ENCODE measurements at places on chromosomes 5 and 9. TPM values are rescaled to one million over a fixed set of nuclear protein-coding genes. Genes with fewer than 3 reads are reported as not detected.

DNA sequence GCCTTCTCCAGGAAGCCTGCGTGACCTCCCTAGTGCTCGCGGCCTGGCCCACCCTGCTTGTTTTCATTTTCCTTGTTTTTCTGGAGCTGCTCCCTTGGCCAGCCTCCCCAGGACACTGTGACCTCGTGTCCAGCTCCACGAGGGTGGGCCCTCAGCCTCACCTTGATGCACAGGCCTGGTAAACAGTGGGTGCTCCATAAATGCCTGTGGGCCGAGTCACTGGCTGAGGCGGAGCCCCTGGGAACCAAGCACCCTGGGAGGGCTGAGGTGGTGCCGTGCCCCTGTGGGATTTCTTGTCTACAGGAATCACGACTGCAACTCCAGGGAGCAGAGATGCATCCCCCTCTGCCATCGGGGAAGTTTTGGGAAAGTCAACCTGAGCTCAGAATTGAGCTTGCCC lies 17.2 kb downstream of the FAM163B start:
- DNase-seq = no peak

DNA sequence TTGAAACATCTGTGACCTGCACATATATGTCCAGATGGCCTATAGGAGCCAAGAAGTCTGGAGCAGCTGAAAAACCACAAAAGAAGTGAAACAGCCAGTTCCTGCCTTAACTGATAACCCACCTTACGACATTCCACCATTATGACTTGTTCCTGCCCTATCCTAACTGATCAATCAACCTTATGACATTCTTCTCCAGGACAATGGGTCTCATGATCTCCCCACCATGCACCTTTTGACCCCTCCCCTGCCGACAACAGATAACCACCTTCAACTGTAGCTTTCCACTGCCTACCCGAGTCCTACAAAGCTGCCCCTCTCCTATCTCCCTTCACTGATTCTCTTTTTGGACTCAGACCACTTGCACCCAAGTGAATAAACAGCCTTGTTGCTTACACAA lies 233.8 kb downstream of the CCDC171 start:
- no peak for DNase-seq

DNA sequence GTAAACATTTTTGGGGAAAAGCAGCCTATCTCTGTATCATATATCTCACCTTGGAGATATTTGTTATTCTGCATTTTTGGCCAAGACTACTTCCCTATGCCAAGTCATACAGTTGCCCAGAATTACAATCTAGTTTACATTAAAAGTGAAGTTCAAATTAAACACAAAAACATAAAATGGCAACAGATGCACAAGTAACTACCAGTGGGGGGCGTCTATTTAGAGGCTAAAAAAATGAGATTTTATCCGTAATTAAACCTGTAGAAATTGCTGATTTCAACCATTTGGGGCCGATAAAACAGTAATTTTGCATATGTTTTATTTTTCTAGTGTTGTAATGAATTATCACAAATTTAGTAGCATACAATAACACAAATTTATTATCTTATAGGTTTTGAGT lies 787.1 kb upstream of the CHD1 start:
- no peak for DNase-seq

- no peak for DNase-seq
Observed at GRCh38 chr5:58963821-58964220, 380.9 kb downstream of the RAB3C start.

GRCh38 chr9:112520656-112521055 lies 34.0 kb downstream of the KIAA1958 start:
- no peak for DNase-seq

DNA sequence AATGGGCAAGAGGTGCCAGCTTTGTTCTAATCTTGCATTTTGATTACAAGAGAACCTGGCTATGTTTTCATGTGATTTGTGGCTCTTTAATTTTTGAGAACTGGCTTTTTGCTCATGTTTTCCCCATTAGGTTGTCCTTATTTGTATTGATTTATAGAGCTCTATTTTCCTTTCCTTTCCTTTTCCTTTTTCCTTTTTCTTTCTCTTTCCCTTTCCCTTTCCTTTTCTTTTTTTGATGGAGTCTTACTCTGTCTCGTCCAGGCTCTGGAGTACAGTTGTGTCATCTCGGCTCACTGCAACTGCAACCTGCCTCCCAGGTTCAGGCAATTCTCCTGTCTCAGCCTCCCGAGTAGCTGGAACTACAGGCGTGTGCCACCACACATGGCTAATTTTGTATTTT lies 55.5 kb downstream of the GPBP1 start:
- DNase-seq = no peak

DNA sequence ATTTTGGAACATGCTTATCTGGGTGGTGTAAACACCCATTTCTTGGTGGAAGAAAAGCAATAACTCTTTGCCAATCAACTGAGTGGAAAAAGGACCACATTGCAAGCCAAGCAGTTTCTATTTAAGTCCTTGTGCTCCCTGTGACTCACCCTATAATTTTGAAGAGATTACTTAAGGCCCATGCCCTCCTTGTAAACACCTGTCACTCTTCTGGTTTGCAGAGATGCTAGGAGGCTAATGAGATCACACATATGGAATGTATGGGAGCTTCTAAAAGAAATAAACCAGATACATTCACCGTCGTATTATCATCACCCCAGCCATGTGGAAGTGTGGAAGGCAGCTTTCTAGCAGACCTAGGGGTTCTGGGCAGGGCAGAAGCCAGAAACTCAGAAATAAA lies 337.1 kb downstream of the GADD45G start:
- no peak for DNase-seq

DNA sequence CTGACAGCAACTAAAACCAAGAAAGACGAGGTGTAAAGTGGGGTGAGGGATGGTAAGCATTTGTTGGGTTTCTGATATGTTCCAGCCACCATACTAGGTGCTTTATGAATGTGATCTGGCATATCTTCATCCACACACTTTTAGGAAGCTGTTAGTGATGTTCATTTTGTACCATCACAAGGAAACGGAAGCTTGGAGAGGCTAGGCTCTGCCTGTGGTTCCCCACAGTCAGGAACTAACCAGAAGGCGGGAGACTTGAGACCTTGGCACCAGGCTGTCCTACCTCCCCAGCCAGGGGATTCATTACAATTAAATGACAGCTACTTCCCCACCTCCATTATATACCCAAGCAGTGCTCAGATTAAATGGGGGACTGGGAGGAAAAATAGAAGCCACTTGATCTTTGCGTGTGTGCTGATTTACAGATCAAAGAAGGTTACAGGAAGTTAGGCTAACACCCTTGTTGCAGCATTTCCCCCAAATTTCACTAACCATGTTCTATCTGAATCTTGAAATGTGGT lies 43.0 kb downstream of the SFXN1 start:
- DNase-seq = no peak

DNA sequence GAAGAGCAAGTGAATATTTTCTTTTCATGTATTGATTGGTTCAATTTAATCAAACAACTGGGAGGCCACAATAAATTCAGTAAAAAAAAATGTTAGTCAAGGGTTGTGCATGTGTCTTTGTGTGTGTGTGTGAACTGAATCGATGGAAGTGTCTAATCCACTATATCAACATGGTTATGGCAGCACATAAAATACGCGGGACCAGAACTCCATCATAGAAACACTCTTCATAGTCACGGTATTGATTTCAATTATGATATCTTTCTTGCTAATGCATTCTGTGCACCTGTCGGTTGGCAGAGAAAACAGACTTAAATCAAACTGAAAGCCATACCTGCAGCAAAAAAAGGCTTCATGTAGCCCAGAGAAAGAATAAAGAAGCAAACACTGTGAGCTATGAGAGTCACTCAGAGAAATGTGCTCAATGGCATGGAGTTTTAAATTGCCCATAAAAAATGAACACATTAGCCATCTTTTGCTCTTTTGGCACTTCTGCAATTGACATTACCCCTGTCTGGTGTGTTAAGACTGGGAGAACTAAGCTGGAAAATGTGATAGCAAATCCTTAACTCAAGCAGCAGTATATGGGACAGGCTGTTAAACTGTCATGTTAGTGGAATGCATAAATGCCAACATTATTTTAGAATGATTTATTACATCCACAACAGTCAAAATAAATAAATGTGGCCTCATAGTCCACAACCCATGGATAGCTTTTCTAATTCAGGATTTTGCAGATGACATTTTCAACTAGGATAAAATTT lies 642.4 kb upstream of the C9orf72 start:
- DNase-seq = no peak

GRCh38 chr9:130728721-130729120 lies 35.1 kb downstream of the EXOSC2 start:
- no peak for DNase-seq

DNA sequence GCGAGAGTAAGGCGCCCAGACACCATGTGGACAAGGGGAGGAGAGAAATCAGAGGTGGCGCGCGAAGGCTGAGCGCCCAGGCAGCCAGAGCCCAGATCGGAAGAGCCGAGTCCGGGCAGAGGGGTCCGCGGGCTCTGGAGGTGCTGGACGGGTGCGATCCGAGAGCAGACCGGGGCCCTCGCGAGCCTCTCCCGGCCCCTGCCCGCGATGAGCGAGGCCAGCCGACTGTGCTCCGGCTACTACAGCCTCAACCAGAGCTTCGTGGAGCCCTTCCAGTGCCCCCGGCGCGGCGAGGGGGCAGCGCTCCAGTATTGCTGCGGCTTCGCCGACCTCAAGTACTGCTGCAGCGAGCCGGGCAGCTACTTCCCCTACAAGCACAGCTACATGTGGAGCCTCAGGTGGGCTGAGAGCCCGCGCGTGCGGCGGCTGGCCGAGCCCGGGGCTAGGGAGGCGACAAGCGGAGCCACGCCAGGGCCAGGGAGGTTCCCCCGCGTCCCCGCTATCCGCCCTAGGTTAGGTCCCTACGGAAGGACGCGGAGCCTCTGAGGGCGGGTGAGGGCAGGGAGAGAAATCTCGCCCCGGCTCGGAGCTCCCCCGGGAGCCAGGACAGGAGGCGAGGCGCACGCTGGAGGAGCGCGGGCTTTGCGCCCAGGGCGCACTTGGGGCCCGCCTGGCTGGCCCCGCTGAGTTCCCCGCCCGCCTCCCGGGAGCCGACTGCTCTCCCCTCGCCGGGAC lies at the start of gene SHISAL2B:
Gene SHISAL2B (plus strand): TSS at position 87 of the 735 bp plus-strand sequence. CDS start 121 bp downstream, at position 208.
- DNase-seq = no peak

- no peak for DNase-seq
Observed at GRCh38 chr5:111739416-111739815, 17.6 kb downstream of the NREP start.

- no peak for DNase-seq
Observed at GRCh38 chr5:54325610-54326311, 15.4 kb upstream of the ARL15 start.

GRCh38 chr9:3856592-3856991 lies 330.8 kb upstream of the RFX3 start:
- DNase-seq = no peak

The CSNK1A1 gene
- polyA plus RNA-seq = 188 TPM

The P4HA2 gene
- 33.1 TPM for polyA plus RNA-seq

The DEPDC1B gene
- polyA plus RNA-seq = 31.0 TPM

The PCDHGA11 gene
- polyA plus RNA-seq = 4.7 TPM
